ENCODE measurements at places on chromosomes 6 and 20.
A peak's percentile ranks its signal among the peaks of the same experiment; 100 is the strongest.

GRCh38 chr20:18832546-18833200, 19.1 kb downstream of the SCP2D1 start:
- DNase-seq, result no peak
- no peaks in the 10 kb centered on the region for H3K36me3 ChIP-seq
- H3K27ac ChIP-seq, result no peak overlapping the region
- H3K4me1 ChIP-seq, result no peaks in the 10 kb centered on the region

GRCh38 chr6:80165819-80166218, 59.3 kb downstream of the BCKDHB start:
- peaks cover 19% of the 10 kb centered on the region for H3K4me1 ChIP-seq
- H3K36me3 ChIP-seq, result no peaks in the 10 kb centered on the region
- DNase-seq, result no peak
- H3K27me3 ChIP-seq, result no peaks in the 10 kb centered on the region

DNA sequence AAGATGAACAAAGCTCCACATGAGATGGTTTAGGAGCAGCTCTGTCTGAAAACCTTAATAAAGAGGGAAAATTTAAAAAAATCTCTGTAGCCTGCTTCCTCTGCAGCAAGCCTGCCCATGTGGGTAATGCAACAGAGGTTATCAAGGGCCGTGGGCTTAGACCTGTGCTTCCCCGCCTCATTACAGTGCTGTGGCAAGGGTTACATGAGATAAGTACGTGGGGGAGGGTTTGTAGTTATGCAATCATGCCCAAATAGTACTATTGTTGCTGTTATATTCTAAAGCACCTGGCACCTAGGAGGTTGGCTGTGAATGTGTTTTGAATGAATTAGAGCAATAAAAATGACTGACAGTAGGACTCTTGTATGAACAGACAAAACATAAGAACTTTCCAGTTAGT, 68.3 kb downstream of the PKHD1 start:
- DNase-seq, result no peak
- no peak overlapping the region for H3K27ac ChIP-seq
- H3K27me3 ChIP-seq, result no peaks in the 10 kb centered on the region
- H3K4me3 ChIP-seq, result no peak overlapping the region
- H3K4me1 ChIP-seq, result no peaks in the 10 kb centered on the region

DNA sequence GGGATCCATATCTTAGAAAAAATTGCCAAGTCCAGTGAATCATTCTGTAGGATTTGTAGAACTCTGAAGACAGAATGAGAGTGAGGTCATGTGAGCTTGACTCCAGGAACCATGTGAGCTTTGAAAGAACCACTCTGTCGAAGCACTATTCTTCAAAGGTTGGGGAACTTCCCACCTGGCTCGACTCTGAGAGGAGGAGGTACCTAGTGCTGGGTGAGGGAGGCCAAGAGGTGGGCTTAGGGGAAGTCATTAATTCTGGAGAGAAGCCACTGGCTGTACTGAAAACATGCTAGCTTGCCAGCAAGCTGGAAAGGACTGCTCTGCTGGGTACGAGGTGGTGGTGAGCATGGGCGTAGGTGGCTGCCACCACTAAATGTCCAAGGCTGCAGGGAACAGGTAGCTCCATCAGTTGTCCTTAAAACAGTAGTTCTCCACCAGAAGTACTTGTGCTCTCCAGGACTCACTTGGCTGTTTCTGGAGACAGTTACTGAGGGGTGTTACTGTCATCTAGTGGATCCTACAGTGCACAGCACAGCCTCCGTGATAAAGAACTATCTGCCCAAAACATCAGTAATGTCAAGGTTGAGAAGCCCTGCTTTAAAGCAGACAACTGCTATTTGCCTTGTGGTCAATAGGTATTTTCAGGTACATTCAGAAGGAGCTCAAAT, 34.7 kb upstream of the SYNJ2 start:
- H3K27ac ChIP-seq, result no peak overlapping the region
- no peaks in the 10 kb centered on the region for H3K4me1 ChIP-seq
- H3K27me3 ChIP-seq, result no peaks in the 10 kb centered on the region
- H3K36me3 ChIP-seq, result peaks cover 19% of the 10 kb centered on the region
- DNase-seq, result no peak
- H3K4me3 ChIP-seq, result no peak overlapping the region

DNA sequence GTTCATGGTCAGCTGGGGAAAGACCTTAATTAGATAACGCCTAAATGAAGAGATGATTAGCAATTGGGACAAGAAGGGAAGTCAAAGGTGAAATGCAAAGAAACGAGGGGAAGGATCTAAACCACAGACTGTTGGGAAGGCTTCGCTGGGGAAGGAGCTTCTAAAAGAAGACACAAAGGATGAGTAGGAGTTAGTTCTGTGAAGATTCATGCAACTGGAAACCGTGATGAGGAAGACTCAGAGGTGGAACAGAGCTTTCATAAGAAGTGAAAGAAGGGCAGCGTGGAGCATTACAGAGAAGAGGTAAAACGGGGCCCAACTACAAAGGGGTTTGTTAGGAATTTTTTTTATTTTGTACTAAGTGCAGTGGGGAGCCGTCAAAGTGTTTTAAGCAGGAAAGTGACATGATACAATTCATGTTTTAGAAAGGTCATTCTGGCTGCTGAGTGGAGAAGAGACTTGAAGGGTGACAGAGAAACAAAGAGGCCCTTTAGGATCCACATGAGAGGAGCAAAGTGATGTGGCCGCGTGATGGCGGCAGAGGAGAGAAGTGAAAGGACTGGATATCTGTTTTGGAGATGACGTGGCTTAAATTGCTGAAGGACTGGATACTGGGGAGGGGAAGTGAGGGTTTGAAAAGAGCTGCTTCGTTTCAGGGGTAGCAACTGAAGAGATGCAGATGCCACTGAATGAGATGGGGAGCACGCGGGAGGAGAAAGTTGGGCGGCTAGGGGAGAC, 33.6 kb downstream of the TTI1 start:
- H3K4me3 ChIP-seq, result no peak overlapping the region
- no peaks in the 10 kb centered on the region for H3K27me3 ChIP-seq
- no peak for DNase-seq

DNA sequence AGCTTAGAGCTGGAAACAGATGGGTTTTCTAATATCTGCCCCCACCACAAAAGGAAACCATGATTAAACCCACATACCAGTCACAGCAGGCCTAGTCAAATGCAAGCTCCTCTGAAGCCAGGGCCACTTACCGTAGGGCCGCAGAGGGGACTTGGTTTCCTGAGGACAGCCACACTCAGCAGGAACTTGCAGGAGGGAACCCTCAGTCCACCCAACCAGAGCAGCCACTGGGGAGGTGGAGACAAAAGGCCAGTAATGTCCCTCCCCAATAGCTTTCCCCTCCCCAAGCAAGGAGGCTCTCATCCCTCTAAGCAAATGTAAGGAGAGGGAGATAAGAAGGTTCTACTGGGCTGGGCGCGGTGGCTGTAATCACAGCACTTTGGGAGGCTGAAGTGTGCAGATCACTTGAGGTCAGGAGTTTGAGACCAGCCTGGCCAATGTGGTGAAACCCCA, 384.4 kb upstream of the JARID2 start:
- H3K4me1 ChIP-seq, result no peaks in the 10 kb centered on the region
- H3K36me3 ChIP-seq, result no peaks in the 10 kb centered on the region
- H3K27ac ChIP-seq, result no peak overlapping the region
- H3K27me3 ChIP-seq, result no peaks in the 10 kb centered on the region
- H3K4me3 ChIP-seq, result no peak overlapping the region

- no peaks in the 10 kb centered on the region for H3K27me3 ChIP-seq
- peaks cover 5% of the 10 kb centered on the region for H3K36me3 ChIP-seq
- peaks cover 12% of the 10 kb centered on the region for H3K4me1 ChIP-seq
- DNase-seq, result no peak
- peak overlapping the region; percentile 93 for H3K4me3 ChIP-seq
Measured at GRCh38 chr20:35284992-35285805, 627 bp upstream of the EIF6 start.

- H3K4me1 ChIP-seq, result no peaks in the 10 kb centered on the region
- H3K36me3 ChIP-seq, result peaks cover 2% of the 10 kb centered on the region
Measured at GRCh38 chr6:110965629-110966229, 7.2 kb downstream of the GTF3C6 start.

DNA sequence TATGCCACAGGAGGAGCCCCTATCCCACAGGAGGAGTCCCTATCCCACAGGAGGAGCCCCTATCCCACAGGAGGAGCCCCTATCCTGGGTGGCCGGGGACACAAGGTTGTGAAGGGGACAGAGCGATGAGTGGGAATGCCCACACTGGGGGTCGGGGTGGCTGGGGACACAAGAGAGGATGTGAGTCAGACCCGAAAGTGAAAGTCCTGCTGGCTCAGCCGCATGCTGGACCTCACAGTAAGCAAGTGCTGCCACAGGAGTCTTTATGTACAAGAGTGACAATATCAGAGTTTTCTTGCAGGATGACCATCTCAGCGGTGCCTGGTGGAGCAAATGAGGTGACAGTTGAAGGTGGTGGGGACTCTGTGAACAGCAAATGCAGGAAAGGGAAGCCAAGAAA, 93.7 kb downstream of the PSMB1 start:
- peaks cover 2% of the 10 kb centered on the region for H3K4me1 ChIP-seq
- no peaks in the 10 kb centered on the region for H3K36me3 ChIP-seq
- no peak overlapping the region for H3K27ac ChIP-seq

DNA sequence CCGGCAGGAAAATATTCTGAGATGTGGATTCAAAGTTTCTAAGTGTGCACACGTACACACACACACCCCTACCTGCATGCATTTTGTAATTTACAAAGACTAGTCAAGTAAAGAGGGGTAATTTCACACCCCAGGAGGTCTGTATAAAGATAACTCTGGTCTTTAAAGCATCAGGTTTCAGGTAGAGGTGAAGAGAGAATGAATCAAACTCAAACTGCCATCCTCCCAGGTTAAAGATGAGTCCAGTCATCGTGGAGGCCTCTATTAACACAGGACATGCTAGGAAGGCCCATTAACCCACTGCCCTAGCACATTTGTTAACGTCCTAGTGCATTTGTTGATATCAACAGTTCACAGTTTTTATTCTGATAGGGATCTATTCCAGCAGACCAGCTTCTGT, 3.5 kb upstream of the HLA-DRA start:
- H3K27ac ChIP-seq, result no peak overlapping the region
- no peak for DNase-seq
- H3K27me3 ChIP-seq, result peaks cover 10% of the 10 kb centered on the region
- H3K4me1 ChIP-seq, result no peaks in the 10 kb centered on the region

- H3K27ac ChIP-seq, result no peak overlapping the region
- H3K4me1 ChIP-seq, result no peaks in the 10 kb centered on the region
- DNase-seq, result no peak
- H3K36me3 ChIP-seq, result no peaks in the 10 kb centered on the region
- H3K4me3 ChIP-seq, result no peak overlapping the region
Measured at GRCh38 chr6:136470044-136470443, 80.2 kb downstream of the MAP7 start.

DNA sequence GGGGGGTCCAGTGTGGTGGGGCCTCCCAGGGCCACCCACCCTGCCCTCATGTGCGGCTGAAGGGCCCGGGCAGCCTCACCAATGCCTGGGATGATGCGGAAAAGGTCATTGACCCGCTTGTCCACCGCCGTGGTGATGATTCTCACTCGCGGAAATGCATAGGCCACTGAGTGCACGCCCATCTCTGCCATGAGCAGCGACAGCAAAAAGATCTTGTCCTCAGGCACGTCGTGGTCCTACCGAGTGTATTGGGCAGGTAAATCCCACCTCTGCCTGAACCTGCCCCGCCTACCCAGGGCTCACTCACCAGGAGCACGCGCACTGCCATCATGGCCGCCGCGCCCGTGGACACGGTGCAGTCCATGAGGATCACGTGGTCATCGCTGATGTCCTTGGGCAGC, 16.1 kb downstream of the UCKL1 start:
- peaks cover 14% of the 10 kb centered on the region for H3K4me1 ChIP-seq
- H3K27me3 ChIP-seq, result no peaks in the 10 kb centered on the region
- H3K4me3 ChIP-seq, result no peak overlapping the region
- H3K36me3 ChIP-seq, result peaks cover 39% of the 10 kb centered on the region
- DNase-seq, result no peak

DNA sequence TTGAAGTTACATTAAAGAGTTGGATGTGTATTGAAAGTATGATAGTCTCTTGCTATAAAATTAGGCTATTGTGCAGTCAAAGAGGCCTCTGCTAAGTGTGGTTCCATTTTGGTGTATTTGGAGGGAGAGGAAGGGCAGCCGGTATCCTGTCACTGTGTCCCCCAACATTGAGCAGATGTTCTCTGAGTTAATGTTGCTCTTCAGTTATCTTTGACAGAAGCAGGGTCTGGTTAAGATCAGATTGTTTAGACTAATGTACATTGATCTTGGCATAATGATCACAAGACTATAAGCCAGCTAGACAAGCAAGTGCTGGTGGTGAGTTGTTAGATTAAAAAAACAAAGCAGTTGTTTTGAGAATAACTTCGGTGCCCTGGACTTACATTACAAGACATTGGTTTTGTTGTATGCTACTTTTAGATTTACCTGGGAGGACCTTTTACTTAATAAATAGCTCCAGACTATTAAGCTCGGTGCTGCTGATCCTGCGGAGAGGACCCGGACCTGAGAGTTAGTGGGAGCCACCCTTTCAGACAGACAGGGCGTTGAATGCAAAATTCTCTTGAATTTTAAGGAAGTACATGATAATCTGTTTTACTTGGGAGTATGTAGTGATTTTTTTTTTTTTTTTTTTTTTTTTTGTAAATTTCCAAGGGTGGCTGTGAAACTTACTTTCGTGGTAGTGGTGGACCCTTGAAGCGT, 97.8 kb downstream of the JARID2 start:
- H3K36me3 ChIP-seq, result no peaks in the 10 kb centered on the region
- peaks cover 5% of the 10 kb centered on the region for H3K4me1 ChIP-seq
- H3K27ac ChIP-seq, result no peak overlapping the region
- DNase-seq, result no peak
- H3K27me3 ChIP-seq, result no peaks in the 10 kb centered on the region
- H3K4me3 ChIP-seq, result no peak overlapping the region

GRCh38 chr20:49646126-49646525, 67.6 kb downstream of the B4GALT5 start:
- no peaks in the 10 kb centered on the region for H3K27me3 ChIP-seq
- peaks cover 14% of the 10 kb centered on the region for H3K36me3 ChIP-seq
- no peak overlapping the region for H3K27ac ChIP-seq
- DNase-seq, result no peak
- no peaks in the 10 kb centered on the region for H3K4me1 ChIP-seq

- H3K4me3 ChIP-seq, result no peak overlapping the region
- H3K27me3 ChIP-seq, result no peaks in the 10 kb centered on the region
- no peak overlapping the region for H3K27ac ChIP-seq
- no peaks in the 10 kb centered on the region for H3K36me3 ChIP-seq
Measured at GRCh38 chr6:8628736-8629135, 193.4 kb upstream of the SLC35B3 start.

DNA sequence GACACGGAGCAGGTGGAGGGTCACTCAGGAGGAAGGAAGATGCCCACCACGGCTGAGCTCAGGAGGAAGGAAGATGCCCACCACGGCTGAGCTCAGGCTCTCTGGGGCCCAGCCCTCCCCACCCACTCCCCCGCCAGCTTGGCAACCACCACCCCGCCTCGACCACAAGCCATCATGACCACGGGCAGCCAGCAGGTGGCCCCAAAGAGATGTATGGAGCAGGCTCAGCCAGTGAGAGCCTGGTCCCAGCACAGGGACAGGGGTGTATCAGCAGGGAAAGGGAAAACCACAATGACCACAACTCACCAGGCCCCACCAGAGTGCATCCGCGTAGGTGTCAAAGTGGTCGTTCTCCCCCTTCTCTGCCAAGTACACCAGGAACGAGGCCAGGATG, 30.4 kb downstream of the KCNQ2 start:
- H3K4me1 ChIP-seq, result no peaks in the 10 kb centered on the region
- H3K27ac ChIP-seq, result no peak overlapping the region
- DNase-seq, result peak; percentile 41
- H3K36me3 ChIP-seq, result no peaks in the 10 kb centered on the region
- no peaks in the 10 kb centered on the region for H3K27me3 ChIP-seq
- no peak overlapping the region for H3K4me3 ChIP-seq

GRCh38 chr6:32974016-32974333, 5.6 kb downstream of the BRD2 start:
- H3K27ac ChIP-seq, result no peak overlapping the region
- no peaks in the 10 kb centered on the region for H3K27me3 ChIP-seq
- H3K36me3 ChIP-seq, result peaks cover 41% of the 10 kb centered on the region
- H3K4me3 ChIP-seq, result peak overlapping the region; percentile 83
- H3K4me1 ChIP-seq, result peaks cover 16% of the 10 kb centered on the region
- peak; percentile 56 for DNase-seq

Data from endothelial cell of umbilical vein (primary cell).